ENCODE measurements at places on chromosomes 4 and X.

GRCh38 chr4:175325230-175325629 is 407.1 kb downstream of the ADAM29 start:
- DNase-seq = no peak

- DNase-seq = no peak
Measured at GRCh38 chr4:128986908-128987307, 106.4 kb downstream of the SCLT1 start.

DNA sequence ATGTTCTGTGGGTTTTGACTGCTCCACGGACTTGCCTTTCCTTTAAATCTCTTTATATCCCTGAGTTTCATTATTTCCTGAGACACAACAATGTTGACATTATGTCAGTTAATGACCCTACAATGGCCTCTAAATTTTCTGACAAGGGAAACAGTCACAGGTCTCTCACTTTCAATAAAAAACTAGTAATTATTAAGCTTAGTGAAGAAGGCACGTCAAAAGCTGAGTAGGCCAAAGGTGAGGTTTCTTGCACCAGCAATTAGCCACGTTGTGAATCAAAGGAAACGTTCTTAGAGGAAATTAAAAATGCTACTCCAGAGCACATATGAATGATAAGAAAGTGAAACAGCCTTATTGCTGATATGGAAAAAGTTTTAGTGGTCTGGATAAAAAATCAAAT is 930.2 kb upstream of the GRID2 start:
- DNase-seq = no peak

DNA sequence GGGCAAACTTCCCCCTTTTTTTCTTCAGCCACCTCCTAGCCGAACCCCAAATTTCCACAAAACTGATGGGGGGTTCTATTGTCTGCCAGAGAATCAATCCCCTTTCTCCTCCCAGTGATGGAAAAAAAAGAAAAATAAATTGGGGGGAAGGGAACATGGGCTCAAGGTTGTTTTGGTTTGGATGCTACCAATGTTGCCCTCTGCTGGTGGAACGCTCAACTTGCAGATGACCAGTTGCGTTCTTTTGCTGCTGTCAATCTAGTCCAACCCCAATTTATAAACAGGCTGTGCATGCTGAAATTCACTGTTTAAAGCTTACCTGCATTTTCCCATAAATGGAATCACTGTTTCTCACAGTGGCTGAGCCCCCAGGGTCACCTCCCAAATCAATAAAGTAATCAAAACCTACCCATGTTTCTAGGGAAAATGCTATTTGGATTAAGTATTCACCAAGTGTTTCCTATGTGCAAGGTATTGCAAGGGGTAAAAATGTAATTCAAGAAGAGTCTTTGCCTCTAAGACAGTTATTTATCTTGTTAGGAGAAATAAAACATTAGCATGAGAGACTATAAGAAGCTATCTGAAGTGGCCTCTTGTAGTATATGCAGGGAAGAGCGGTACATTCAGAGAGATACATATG is 116.7 kb upstream of the TMEM164 start:
- DNase-seq = no peak

DNA sequence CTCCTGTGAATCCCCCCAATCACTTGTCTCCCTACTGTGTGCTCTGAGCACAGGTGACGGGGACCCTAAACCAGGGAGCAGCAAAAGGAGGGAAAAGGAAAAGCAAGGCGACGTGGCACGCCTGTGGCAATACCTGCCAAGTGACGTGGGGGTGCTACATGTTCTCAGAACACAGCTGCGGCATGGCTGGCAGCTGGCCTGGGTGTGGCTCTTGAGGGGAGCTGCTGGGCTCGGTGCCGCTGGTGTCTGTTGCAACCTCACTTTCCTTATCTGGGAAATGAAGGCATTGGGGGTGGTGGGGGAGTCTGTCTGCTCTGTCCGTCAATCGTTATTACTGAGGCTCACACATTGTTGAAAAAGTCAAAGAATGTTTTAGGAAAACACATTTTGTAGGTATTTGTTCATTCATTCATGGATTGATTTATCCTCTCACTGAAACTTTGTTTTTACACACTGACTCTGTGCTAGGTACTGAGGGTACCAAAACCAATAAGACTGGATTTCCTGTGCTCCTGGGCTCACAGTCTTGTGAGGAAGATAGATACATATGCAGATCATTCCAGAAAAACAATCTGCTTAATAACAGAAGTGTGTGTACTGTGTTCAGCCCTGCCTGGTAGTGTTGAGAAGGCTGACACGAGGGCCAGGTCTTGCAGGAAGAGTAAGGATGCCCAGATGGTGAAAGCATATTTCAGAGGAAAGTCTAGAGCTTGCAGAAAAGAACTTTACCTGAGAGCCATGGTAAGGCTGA is 217.6 kb downstream of the PTTG2 start:
- no peak for DNase-seq

GRCh38 chr4:3607690-3608552 is 75.7 kb upstream of the LRPAP1 start:
- no peak for DNase-seq

DNA sequence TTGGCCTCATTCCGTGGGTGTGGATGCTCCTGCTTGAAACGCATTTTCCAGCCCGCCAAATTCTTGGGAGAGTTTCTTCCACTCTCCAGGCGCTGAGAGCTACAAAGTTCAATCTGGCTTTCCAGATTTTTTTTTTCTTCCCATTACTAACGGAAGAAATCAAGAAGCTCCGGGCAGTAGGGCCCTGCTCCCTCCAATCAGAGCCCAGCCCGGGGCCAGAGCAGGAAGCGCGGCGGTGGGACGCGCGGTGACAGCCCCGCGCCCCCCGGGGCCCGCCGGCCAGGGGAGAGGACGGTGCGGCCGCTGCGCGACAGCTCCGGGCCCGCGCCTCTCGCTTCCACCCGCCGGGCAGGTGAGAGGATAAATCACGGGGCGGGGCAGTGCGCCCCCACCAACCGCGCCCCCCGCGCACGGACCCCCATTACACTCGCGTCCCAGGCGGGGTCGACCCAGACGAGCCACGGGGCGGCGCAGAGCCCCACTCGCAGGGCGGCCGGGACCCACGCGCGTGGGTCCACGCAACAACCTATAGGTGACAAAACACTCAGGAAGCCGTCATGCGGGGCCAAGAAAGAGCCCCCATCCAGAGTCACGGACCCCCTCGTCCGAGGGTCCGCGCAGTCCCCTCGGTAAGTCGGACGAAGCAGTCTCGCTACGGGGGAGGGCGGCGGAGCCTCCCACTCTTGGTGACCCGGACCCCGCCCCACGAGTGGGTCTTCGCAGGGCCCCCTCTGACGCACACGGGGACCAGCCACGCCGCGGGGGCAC is 868 bp downstream of the AFAP1 start:
- DNase-seq = no peak

Measured in stimulated activated CD8-positive, alpha-beta memory T cell treated with anti-CD3 and anti-CD28 coated beads, Interleukin-15, amount 100 ng/mL, for 48 hours (primary cell).